Hindlimb muscle (tissue), 1 donor: ENCODE measurements at places on chromosomes 6 and 20.

GRCh38 chr6:121764493-121764892, 329.0 kb downstream of the GJA1 start:
- no peak for DNase-seq

GRCh38 chr6:111173341-111173740, 86.0 kb downstream of the SLC16A10 start:
- DNase-seq = no peak

GRCh38 chr6:79671600-79672266, 40.6 kb downstream of the SH3BGRL2 start:
- DNase-seq = no peak

GRCh38 chr6:87907521-87907920, 140.1 kb upstream of the SPACA1 start:
- no peak for DNase-seq

GRCh38 chr20:38225240-38225899, 35.2 kb downstream of the KIAA1755 start:
- no peak for DNase-seq

- DNase-seq = no peak
These were observed 5.0 kb downstream of the PYGB start for GRCh38 chr20:25252686-25253421.

GRCh38 chr20:48128436-48128835, 343.2 kb upstream of the SULF2 start:
- no peak for DNase-seq

GRCh38 chr20:25309395-25310267, 61.7 kb downstream of the PYGB start:
- DNase-seq = no peak

- no peak for DNase-seq
These were observed 1.5 kb downstream of the SERPINB1 start for GRCh38 chr6:2839982-2840748.

DNA sequence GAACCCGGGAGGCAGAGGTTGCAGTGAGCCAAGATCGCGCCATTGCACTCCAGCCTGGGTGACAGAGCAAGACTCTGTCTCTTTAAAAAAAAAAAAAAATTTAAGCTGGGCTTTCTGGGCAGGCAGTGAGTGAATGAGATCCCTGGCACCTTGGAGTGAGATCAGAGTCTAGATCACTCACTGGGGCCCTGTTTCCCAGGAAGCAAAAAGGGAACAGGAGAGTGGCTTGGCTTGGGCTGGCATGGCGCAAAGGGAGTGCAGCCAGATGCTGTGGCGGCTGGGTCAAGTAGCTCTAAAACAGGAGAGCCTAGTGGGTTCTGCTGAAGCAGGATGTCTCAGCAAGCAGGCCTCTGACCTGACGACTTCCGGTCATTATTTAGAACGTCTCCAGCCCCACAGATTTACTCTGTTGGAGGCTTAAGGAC, 10.4 kb downstream of the PLCG1 start:
- DNase-seq = no peak

DNA sequence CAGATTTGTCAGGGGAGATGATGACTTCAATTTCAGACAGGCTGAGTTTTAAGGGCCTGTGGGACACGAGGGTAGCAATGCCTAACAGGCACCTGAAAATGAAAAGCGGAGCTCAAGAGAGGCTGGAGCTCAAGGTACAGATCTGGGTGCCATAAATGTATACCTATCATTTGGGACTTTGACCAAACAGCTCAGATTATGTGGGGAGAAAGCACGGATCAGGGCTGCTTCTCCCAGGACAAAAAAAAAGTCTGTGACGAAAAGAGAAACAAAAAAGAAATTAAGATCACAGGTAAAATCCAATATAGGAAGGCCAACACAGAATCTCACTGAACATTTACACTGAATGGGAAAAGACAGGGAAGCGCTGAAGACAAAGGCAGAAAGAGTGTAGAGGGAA, 1.9 kb downstream of the PRELID3B start:
- no peak for DNase-seq

GRCh38 chr6:128062882-128063603, 162.2 kb upstream of the THEMIS start:
- no peak for DNase-seq

DNA sequence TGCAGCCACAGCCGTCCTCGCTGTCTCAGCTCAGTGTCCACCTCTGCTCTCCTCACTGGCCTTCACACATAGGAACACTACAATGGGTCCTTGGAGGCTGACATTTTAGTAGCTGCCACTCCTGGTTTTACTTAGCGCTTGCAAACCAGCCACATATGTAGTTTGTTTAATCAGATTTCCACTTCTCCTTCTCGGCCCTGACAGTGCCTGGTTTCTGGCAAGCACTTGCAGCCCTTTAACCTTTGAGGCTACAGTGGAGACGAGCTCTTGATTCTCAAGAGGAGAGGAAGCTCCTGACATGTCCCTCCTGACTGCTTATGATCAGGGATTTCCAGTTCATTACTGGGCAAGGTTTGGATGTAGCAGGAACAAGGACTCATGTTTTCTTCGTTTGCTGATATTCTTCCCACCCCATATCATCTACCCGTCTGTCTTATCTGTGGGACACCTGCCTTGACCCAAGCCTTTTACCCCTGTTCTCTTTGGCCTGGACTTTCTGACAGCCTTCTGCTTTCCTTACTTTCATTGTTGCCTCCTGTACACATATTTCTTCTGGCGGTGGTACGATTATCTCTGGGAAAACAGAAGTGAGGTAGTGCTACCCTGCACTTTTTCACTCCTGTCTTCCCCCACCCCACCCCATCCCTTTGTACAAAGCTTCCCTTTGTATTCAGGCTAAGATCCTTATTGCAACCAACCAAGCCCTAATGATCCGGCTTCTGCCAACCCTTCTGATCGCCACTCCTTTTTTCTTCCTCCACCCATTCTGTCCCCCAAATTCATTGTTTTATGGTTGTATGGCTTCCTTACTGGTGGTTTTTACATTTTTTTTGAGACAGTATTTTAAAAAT, 31.2 kb downstream of the CEP43 start:
- no peak for DNase-seq

DNA sequence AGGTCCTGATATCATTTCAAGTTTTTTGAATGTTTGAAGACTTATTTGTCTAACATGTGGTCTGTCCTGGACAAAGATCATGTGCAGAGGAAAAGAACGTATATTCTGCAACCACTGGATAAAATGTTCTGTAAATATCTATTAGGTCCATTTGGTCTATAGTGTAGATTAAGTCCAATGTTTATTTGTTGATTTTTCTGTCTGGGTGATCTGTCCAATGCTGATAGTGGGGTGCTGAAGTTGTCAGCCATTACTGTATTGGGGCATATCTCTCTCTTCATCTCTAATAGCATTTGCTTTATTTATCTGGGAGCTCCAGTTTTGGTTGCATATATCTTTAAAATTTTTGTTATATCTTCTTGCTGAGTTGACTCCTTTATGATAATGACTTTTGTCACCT, 258.4 kb upstream of the CITED2 start:
- no peak for DNase-seq

GRCh38 chr6:83292900-83293843, 100.0 kb downstream of the RWDD2A start:
- no peak for DNase-seq

DNA sequence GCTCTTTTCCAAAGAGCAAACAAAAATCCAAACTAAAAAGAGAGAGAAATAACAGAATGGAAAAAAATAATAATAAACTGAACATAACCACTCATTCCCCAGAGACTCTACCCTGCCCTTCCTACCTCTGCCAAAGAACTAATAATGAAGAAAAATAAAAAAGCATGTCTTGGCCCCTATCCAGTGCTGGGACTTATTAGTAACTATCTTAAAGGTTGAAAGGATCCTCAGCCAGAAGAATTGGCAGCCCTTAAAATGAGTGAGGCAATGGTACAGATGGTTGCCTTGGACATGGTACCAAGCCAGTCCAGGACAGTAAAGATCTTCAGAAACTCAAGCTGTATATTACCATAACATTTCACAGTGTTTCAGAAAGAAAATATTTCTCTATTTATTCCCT, 279.3 kb downstream of the HACE1 start:
- no peak for DNase-seq

DNA sequence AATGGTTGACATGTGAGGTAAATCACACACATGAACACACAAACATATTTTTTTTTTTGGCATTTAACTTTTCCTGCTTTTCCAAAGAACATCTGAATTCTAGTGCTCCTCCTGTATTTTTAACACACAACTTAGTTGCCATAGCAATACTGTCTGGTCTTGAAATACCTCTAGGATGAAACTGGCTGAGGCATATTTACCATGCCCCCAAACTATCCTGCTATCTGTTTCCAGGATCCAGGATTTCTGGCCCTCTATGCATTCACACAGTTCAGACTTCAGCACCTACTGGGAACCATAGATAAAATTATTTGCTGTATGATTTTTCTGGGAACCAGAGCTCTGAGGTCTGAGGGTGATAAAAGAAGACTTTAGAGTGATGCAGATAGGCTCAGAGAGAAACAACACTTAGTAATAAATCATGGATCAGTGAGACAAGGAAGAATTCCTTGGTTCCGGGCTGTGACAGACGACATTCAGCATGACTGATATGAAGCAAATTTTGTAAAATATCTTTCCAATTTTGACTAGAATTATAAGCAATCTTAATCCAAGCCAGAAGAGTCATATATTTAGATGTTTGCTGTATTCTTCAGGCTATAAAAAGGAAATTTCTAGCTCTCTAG, 359.7 kb downstream of the BTBD9 start:
- no peak for DNase-seq

DNA sequence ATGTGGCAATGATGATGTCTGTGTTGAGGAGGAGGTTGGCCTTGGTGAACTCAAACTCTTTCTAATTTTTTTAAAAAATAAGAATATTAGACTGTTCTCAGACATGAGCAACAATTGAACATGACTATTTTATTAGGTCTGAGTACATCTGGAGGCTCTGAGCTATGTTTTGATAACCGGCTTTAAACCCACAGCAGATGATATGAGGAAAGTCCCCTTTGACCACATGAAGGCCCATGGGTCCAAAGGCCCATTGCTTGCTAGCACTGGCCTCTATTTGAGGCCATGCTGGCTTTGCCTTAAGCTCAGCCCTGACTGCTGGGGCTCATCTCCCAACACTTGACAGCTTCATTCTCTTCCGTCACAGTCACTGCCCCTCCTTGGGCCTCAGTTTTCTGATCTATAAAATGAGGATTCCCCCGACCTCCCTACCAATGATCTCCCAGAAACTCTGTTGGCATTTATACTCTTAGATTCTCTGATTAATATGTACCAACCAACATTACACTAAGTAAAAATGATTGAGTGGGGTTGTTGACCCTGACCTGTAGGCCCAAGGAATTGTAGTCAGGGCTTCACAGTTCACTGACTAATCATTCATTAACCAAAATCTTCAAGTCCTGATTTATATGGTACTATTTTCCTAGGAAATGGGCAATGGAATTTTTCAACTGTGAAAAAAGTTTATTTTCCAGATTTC, 23.9 kb upstream of the TINAG start:
- no peak for DNase-seq

GRCh38 chr6:11805259-11806053, 26.9 kb upstream of the ADTRP start:
- no peak for DNase-seq

DNA sequence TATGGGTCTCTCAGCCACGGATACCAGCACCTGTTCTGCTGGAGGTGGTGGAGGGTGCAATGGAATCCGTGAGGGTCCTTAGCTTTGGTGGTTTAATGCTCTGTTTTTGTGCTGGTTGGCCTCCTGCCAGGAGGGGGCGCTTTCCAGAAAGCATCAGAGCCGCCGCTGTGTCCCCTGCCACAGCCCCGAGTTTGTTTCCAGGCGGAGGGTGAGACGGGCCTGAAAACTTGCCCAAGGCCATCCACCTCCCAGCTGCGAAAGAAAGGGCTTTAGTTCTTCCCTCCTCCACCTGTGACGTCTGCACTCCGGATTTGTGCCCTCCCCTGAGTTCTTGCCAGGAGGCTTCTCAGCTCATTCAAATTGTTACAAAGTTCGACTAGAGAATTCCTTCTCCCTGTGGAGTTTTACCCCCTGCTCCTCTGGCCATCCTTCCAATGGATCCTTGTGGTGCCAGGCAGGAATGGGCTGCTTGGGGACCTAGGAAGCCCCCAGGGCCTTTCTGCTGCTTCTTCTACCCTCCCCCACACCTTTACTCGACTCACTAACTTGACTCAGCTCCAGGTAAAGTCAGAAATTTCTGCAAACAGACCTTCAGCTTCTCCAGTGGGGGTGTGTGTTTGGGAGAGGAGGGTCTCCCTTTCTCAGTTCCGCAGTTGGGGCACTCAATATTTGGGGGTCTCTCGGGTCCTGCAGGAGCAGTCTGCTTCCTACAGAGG, 873.7 kb downstream of the KIF16B start:
- no peak for DNase-seq

DNA sequence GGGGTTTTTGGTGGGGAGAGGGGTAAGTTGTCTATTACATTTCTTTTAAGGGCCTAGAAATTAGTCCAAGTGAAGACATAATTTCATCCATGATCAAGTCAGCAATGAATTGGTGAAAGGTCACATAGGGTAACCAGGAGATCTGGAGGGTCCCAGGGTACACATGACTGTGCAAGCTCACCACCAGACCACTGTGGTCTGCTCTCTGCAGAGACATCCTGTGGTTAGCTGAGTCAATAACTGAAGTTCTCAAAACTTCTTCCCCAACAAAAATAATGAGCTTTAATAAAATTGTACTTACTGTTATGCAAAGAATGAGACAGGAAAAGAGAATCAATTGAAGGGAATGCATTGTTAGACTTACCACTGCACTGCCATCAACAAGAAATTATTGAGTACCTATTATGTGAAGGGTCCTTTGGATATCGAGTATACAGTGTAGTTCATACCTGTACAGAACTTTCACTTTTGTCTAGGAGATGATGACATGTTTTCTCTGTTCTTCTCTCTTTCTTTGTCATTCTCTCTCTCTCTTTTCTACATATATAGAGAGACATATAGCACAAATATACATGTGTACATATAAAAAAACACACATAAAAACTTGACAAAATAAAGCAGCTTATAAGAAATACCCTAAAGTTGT, 209.8 kb downstream of the GJA1 start:
- DNase-seq = no peak

DNA sequence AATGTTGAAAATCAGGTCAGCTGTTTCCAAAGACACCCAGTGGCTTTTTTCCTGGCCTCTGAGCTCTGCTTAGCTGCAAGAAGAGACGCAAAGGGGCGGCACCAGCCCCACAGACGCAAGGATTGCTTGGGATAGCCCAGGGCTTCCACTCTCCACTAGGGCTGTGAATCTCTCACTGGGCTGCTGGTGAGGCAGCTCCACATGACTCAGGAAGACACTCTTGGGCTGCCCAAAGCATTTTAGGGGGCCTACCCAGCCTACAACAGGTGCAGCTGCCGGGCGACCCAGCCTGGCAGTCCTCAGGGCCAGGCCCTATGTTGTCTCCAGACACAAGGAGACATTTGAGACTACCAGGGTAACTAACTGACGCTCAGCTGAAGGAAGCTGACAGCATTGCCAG, 59.8 kb downstream of the FAM50B start:
- DNase-seq = no peak

DNA sequence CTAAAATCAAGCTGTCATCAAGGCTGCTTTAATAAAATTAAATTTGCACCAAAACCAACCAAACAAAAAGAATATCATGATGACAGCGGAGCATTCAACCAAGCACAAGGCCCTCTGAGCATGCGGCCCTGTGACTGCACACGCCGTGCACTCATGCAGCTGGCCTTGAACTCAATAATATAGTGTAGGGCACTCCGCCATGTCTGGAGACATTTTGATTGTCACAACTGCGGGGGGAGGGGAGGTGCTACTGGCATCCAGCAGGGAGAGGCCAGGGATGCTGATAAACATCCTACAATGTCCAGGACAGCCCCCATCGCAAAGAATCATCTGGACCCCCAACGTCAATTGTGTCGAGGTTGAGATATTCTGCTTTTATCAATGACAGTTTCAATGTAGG, 9.7 kb downstream of the MOCS3 start:
- no peak for DNase-seq

- no peak for DNase-seq
These were observed 241.9 kb upstream of the MOCS1 start for GRCh38 chr6:40176152-40176551.
